ENCODE measurements at places on chromosomes 7 and 10.
A peak's percentile ranks its signal among the peaks of the same experiment; 100 is the strongest.

DNA sequence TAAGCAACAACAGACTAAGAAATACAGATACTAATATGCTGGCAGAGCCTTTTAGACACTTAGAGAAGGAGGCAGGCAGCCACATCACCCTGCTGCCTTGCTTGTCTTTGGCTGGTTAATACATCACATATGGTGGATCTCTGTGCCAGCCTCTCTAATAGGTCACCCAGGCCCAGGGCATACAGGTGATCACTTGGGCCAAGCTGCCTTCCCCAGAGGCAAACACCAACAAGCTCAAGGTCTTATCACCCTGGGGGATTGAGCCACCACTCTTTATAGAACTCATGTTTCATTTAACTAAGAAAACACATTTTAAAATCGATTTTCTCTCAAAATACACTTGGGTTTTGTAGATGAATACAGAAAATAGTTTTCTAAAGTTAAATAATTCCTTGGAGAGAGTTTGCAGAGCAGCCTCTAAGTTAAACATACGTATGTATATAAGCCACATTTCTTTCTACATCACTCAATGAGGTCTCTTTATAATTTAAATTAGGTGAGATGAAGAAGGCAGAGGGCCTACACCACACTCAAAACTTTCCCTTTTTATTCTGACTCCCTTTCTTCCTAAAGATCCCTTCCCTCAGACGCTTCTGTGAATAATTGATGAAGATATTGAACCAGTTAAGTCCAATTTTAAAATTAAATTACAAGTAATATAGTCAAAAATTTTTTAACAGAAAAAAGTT lies 556.8 kb upstream of the GHITM start:
- H3K27me3 ChIP-seq, result no peaks in the 10 kb centered on the region
- H3K4me3 ChIP-seq, result no peak overlapping the region
- no peak overlapping the region for H3K27ac ChIP-seq

DNA sequence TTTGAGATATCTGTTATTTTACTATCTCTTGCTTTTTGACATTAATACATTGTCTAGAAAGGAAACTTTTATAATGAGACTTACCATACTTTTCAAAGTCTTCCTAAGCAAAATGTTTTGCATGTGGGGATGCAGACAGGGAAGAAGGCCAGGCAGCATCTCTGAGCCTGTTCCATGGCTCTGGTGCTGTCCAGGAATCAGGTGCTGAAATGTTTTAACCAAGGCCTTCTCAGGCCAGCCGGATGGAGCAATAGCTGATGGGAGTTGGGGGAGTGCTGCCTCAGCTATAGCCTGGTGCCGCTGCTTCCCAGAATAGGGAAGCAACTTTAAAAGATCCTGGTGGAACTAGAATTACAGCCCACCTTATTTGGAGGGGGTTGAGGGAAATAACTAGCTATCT lies 38.5 kb downstream of the CRTAC1 start:
- H3K4me1 ChIP-seq, result no peaks in the 10 kb centered on the region
- no peak overlapping the region for H3K27ac ChIP-seq
- H3K4me3 ChIP-seq, result no peak overlapping the region
- DNase-seq, result no peak

DNA sequence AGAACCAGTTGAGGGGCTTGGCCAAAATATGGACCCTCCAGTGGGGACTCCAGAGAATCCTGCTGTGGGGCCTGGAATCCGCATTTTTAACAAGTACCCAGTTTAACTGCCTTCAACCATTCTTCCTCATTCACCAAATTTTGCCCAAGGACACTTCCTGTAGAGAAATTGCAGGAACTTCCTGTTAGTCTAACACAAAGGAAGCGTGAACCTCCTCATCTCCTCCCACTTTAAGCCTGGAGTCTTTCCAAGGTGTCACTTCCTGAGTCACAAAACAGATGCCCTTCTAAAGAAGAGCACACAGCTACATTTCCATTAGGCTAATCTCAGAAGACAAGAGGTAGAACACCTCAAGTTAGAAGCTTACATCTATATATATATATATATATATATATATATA lies 188.4 kb downstream of the PPP1R17 start:
- no peak overlapping the region for H3K27ac ChIP-seq
- no peak for DNase-seq
- no peaks in the 10 kb centered on the region for H3K36me3 ChIP-seq

DNA sequence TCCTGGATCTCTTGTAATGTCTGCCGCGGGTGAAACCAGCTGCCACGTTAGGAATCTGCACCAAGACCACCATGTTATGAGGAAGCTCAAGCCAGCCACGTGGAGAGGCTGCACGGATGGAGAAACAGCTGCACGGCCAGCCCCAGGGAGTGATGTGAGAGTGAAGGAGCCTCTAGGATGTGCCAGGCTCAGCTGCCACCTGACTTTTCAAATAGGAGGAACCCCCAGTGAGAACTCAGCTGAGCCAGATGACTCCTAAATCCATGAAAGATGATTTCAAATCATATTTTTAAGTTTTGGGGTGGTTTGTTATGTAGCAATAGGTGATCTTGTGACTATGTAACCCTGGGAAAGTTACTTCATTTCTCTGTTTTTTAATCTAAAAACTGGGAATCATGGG lies 71.7 kb downstream of the PRKAG2 start:
- H3K4me3 ChIP-seq, result no peak overlapping the region
- H3K4me1 ChIP-seq, result no peaks in the 10 kb centered on the region
- H3K27ac ChIP-seq, result no peak overlapping the region
- no peaks in the 10 kb centered on the region for H3K27me3 ChIP-seq

DNA sequence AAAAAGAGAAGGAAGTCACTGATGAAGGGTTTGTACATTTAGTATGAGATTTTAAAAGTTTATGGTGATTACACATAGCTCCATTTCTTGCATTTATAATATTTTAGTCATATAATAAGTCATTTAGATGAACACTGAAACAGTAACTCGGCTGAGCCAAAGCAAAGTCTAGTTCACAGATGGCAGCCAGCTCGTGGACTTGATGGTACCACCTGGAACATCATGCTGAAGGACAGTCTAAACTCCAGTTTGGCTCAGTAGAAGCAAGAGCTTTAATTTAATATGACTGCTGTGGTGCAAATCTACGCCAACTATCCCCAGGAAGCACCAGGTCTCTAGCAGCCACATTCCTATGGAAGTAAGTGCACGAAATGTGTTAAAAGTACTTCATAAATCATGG lies 16.4 kb downstream of the SRI start:
- no peaks in the 10 kb centered on the region for H3K27me3 ChIP-seq
- DNase-seq, result no peak
- H3K36me3 ChIP-seq, result peaks cover 44% of the 10 kb centered on the region

DNA sequence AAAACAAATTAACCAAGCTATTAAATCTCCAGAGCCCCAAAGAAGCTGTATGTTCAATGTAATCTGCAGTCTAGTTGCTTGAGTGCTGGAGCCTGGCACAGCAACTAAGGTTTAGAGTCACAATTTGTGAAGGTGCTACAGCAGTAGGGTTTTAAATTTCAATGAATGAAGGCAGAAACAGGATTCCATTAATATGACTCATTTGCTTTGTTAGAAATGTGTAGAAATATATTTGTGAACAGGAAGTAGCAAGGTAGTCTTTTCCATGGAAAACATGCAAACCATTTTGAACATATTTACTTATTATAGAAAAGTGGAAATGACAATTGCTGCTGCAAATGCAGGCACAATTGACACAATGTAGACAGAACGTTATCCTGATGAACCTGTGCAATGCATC lies 149.0 kb upstream of the STEAP4 start:
- DNase-seq, result no peak
- no peak overlapping the region for H3K4me3 ChIP-seq
- H3K36me3 ChIP-seq, result no peaks in the 10 kb centered on the region
- H3K27me3 ChIP-seq, result no peaks in the 10 kb centered on the region

GRCh38 chr10:11177926-11178471 lies 160.3 kb downstream of the CELF2 start:
- H3K4me1 ChIP-seq, result peaks cover 10% of the 10 kb centered on the region
- no peaks in the 10 kb centered on the region for H3K36me3 ChIP-seq
- no peaks in the 10 kb centered on the region for H3K27me3 ChIP-seq
- no peak overlapping the region for H3K4me3 ChIP-seq

DNA sequence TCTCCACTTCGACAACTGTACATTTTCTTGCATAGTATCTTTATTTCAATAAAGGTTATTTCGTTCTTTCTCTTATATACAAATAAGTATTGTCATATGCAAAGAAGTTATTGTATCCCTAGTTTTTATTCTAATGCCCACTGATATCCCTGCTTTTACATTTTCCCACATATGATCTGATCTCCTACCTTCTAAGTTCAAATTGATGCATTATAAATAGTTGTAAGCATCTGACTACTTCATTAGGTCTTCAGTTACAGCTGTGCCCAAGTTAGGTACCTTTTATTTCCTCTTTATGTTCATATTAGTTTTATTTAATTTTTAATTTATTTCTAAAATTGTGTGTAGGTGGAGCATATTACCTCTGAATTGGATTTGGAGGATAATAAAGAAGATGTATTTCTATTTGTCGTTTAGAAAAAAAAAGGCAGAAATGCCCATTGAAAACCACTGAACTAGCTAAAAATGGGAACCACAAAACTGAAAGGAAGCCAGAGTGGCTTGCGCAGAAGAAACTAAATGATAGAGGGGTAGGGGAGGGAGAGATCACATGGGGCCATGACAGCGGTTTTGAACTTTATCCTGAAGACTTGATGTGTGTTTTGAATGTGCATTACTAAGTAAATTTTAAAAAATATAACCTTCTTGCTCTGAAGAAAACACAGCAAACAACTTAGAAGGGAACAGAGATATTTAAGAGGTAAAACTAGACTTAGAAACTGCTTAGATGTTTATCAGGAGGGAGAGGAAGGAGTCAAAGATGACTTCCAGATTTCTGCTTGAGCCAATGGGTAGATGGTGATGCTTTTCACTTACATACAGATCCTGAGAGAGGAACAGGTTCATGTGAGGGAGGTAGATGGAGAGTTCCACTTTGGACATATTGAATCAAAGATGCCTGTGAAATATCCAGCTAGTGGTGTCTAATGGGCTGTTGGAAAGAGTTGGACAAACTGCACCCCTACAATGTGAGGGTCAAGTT lies 9.3 kb upstream of the ZC3HAV1L start:
- no peaks in the 10 kb centered on the region for H3K4me1 ChIP-seq
- peaks cover 20% of the 10 kb centered on the region for H3K36me3 ChIP-seq
- H3K4me3 ChIP-seq, result no peak overlapping the region
- H3K27ac ChIP-seq, result no peak overlapping the region

GRCh38 chr7:1386623-1387220 lies 72.5 kb downstream of the MICALL2 start:
- H3K27ac ChIP-seq, result no peak overlapping the region
- no peaks in the 10 kb centered on the region for H3K27me3 ChIP-seq
- H3K4me1 ChIP-seq, result no peaks in the 10 kb centered on the region
- DNase-seq, result no peak

DNA sequence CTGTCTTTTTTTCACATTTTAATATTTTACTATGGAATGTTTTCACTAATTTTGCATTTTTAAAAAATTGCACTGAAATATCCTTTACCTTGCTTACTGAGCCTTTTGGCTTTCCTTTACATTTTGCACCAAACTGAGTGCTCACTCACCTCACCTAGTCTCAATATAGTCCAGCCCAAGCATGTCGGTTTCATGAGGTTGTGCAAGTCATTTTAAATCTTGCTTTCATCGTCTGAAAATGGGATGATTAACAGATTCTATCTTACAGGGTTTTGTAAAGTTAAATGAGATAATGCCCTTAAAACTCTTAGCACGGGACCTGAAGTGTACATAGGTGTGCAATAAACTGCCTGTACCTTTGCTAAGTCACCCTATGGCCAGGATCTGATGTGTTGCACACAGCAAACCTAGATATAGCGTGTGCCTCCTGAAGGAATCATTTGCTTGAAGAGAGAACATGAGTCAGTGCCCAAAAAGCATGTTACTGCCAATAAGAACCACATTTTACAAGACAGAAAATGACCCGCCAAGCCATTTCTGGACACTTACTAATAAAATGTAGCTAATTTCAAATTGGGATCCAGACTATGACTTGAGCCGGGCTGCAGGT lies 199.8 kb downstream of the JCAD start:
- no peak for DNase-seq
- peak overlapping the region; percentile 66 for H3K27ac ChIP-seq
- H3K4me1 ChIP-seq, result peaks cover 16% of the 10 kb centered on the region
- no peak overlapping the region for H3K4me3 ChIP-seq

- DNase-seq, result no peak
- no peaks in the 10 kb centered on the region for H3K27me3 ChIP-seq
- H3K4me3 ChIP-seq, result no peak overlapping the region
These were observed 31.6 kb downstream of the ADRA2A start for GRCh38 chr10:111108441-111108840.

- H3K36me3 ChIP-seq, result no peaks in the 10 kb centered on the region
- DNase-seq, result no peak
- H3K27me3 ChIP-seq, result no peaks in the 10 kb centered on the region
- no peak overlapping the region for H3K4me3 ChIP-seq
These were observed 237.7 kb downstream of the WDR37 start for GRCh38 chr10:1293636-1294435.

- H3K4me3 ChIP-seq, result no peak overlapping the region
- no peak for DNase-seq
- H3K27me3 ChIP-seq, result no peaks in the 10 kb centered on the region
- no peak overlapping the region for H3K27ac ChIP-seq
- no peaks in the 10 kb centered on the region for H3K4me1 ChIP-seq
These were observed 127.8 kb upstream of the ADCY1 start for GRCh38 chr7:45446195-45446944.

DNA sequence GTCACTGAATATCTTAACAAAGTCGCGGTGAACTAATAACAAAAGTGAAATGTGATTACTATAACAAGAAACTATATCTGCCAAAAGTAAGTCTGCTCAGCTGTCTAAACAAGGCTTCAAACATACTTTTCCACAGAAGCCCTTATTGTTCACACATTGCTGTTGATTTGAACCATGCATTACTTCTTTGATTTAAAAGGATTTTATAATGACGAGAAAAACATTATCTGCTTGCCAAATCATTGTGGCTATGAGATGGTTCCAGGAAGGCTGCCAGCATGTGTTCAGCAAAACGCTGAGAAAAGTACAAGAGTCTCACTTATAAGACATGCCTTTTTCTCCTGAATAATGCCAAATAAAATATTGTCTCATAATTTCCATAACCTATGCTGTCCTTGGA lies 24.4 kb downstream of the RNF133 start:
- H3K4me3 ChIP-seq, result peak overlapping the region; percentile 8
- H3K36me3 ChIP-seq, result no peaks in the 10 kb centered on the region
- no peak overlapping the region for H3K27ac ChIP-seq
- H3K4me1 ChIP-seq, result no peaks in the 10 kb centered on the region
- no peaks in the 10 kb centered on the region for H3K27me3 ChIP-seq

DNA sequence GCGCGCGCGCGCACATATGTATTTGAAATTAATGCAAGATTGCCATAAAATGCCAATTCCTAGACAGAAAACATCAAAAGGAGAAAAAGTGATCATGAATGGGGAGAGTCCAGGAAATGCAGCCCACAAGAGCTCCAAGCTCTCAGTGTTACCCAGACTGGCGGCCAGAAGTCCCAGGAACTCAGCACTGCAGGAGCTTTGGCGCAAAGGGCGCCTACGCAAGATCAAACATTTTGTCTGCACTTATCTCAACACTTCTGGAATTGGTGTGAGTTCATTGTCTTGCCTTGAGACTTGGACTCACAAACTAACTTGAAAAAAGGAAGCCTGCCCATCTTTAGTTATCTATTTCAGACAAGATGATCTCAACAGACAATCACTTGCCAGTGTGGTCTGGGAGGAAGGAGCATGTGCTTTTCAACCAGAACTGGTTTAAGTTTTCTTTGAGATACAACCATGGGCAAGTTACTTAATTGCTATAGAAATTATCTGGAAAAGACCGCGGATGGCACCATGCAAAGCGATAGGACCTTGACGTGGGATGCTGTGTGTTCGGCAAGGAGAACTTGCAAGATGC lies 77.2 kb downstream of the KIAA1549 start:
- H3K27me3 ChIP-seq, result no peaks in the 10 kb centered on the region
- no peaks in the 10 kb centered on the region for H3K36me3 ChIP-seq
- no peak for DNase-seq
- no peaks in the 10 kb centered on the region for H3K4me1 ChIP-seq
- H3K4me3 ChIP-seq, result no peak overlapping the region

Measured in ascending aorta (tissue), 2 donors.